ENCODE measurements at places on chromosomes 11 and 22.

DNA sequence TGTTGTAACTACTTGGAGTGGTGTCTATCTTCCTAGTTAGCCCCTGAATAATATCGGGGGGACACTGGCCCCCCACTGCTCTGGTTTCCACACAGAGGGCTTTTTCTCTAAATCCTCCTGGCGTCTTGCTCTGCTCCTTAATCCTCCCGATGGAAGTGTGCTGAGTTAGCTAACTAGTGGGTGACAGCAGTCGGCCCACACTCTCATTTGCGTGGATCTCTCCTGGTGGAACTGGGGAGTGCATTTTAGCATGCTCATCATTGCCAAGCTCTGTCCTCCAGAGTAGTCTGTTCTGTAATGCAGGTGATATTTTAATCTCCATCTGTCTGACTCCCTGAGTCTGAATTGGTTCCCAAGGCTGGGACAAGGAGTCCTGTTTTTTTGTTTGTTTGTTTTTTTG is 46.1 kb upstream of the RASSF10 start:
- no peak for DNase-seq

DNA sequence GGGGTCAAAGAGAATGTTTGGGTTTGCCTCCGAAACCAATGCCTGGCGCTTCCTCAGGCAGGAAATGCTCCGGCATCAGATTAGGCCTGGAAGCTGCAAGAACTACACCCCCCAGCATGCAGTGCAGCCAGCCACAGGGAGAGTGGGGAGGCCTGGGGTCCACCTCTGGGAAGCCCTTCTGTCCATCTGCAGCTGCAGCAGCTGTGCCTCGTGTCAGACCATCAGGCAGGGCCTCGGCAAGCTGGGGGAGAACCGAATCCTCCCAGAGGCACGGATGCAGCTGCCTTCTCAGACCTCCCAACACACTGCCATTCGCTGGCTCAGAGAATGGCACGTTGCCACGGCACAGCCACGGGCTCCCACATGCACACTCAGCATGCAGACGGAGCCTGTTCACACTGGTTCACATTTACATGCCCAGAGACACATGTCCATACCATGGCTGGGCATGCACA is 57.4 kb downstream of the NECTIN1 start:
- DNase-seq = no peak

GRCh38 chr22:32996702-32997101 is 61.5 kb downstream of the SYN3 start:
- DNase-seq = no peak

- DNase-seq = no peak
Observed at GRCh38 chr11:70552167-70553150, 154.1 kb downstream of the CTTN start.

GRCh38 chr11:1546536-1547466 is 25.3 kb downstream of the DUSP8 start:
- no peak for DNase-seq

DNA sequence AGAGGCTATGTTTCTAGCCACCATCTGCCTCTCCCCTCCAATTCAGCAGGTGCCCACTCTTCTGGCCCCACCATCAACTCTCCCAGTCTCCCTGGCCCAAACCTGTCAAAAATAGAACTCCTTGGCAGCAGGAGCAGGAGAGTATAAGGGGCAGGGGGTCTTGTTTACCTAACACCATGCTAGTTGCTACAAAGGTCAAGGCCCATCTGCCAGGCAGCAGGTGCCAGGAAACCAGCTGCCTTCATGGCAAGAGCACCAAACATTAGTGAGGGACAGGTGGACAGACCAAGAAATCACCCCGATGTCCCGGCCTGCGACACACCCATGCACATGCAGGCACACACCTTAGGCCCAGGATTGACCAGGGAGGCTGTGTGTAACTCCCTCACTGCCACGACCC is 387.9 kb downstream of the BUD13 start:
- DNase-seq = no peak

- no peak for DNase-seq
Observed at GRCh38 chr22:39839917-39840510, 53.5 kb downstream of the ENTHD1 start.

- DNase-seq = no peak
Observed at GRCh38 chr11:71325418-71326327, 73.3 kb upstream of the SHANK2 start.

- no peak for DNase-seq
Observed at GRCh38 chr11:116356451-116356850, 416.3 kb downstream of the BUD13 start.

GRCh38 chr11:116955949-116956348 is 118.5 kb upstream of the APOA1 start:
- no peak for DNase-seq

DNA sequence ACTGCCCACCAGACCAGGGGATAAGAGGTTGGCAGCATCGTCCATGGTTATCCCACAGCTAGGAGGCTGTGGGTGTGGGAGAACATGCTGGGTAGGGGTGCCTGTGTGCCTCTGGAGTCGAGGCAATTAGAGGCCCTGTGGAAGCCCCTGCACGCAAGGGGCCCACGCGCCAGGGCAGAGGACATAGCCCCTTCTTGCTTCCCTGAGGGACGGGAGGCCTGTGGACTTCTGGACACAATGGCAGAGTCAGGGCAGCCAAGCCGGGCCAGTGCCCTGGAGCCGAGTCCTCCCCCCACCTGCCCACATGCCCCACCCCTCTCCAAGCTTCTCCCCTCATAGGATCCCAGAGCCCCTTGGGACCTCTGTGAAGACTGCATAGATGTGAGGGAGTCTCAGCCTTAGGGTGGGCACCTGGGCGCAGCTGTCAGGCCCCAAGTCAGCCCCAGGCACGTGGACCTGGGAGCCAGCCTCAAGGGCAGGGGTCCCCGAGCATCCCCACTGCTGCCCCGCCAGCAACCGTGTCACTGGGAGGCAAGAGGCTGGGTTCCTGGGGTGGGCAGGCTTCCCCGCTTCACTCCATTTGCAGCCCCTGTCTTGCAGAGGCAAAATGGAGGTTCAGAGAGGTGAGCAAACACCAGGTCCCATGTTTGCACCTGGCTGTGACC is 52.4 kb downstream of the CDKN1C start:
- no peak for DNase-seq

DNA sequence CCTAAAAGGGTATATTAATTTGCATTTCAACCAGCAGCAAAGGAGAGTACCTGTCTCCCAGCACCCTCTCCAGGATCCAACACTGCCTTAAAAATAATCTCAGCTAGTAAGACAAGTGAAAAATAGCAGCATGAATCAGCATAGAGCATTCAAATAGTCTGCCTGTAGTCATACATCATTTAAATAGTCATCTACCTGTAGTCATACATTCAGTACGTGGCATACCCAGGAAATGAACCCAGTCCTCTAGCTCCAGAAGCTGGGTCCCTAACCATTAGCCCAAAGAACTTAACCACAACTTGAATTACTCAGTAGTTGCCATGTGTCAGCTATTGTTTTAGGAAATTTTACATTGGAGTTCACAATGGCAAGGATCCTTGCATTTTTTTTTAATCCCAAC is 9.3 kb downstream of the TENM4 start:
- DNase-seq = no peak

DNA sequence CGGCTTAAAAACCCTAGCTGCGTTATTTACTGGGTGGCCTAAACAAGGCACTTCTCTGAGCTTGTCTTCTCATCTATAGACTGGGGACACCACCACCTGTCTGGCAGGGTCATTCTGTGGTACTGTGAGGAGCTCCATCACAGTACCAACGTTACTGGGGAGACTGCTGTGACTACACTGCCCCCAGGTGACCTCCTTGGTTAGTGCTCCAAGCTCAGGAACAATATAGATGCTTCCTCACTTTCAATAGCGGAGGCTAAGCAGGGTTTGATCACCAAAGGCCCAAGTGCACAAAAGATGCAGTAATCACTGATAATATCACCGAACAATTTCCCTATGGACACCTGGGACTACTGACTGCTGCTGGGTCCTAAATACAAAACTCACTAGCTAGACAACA is 18.8 kb downstream of the PRPF19 start:
- DNase-seq = no peak

GRCh38 chr11:68677432-68677831 is 6.9 kb upstream of the GAL start:
- DNase-seq = no peak

- no peak for DNase-seq
Observed at GRCh38 chr11:122933416-122933815, 48.2 kb downstream of the BSX start.

GRCh38 chr11:13446444-13446843 is 16.6 kb downstream of the BTBD10 start:
- DNase-seq = no peak

DNA sequence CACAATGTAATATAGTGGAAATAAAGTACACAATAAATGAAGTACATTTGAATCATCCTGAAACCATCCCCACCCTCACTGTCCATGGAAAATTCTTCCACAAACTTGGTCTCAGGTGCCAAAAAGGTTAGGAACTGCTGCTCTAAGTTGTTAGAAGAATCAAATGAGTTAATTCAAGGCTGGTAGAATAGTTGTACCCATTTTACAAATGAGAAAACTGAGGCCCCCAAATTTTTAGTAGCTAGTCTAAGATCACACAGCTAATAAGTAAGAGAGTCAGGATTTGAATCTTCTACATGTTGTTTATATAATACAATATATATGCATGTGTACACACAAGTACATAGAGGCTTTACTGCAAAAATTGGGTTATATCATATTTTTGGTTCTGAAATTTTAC is 43.1 kb downstream of the MIAT start:
- no peak for DNase-seq

DNA sequence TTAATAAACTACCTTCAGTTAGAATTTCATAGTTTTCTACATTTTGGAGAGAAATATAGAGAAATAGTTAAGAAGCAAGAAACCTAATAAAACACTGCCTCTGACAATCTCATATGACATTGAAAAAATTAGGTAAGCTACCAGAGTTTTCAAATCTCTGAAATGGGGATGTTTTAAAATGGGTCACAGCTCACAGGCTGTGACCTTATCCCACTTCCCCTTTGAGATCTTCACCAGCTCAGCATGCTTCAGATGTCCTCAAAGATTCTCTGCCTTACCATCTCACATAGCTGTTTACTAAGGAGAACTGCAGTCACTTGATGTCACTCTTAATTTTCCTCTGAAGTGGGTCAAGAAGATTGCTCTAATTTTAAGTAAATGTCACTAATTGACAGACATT is 717.8 kb downstream of the JRKL start:
- DNase-seq = no peak

DNA sequence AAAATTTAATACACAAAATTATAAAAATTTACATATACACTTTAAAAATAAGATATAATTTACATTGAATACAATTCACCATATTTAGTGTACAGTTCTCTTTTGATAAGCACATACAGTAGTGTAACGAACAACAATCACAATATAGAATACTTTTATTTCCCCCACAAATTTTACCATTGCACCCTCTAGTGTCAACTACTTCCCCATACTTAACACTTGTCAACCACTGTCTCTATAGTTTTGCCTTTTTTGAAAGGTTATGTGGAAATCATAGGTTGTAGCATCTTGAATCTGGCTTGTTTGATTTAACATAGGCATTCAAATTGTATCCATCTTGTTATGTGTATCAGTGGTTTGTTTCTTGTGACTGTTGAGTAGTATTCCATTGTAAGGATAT is 21.3 kb upstream of the PANX1 start:
- DNase-seq = no peak

- no peak for DNase-seq
Observed at GRCh38 chr11:44029977-44030911, 17.5 kb upstream of the ACCSL start.

DNA sequence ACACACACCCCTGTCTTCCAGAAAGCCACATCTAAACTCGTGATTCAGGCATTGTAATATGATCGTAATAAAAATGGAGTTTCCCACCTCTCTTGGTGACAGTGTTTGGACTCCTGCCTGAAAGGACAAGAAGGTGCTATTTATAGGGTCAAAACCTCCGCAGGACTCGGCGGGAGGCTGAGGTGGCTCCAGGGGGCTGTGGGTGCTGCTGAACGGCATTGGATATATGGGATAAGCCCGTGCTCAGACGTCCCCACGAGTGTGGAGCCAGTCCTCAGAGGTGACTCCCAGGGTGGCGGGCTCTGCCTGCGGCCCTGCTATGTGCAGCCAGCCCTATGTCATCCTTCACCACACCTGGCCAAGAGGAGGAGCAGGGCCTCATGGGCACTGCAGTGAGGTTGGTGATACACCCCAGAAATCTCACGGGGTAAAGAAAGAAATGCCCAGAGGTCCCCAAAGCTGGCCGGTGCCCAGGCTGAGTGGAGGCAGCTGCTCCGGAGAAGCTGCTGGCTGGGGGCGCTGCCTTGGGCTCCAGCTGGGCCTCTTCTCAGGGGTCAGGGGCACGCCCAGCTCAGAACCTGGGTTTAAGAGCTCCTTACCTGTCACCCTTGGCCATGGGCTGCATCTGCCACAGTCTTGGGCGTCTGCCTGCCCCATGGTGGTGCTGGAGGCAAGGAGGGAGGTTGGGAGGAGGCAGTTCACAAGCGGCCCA is 5.1 kb upstream of the OSBPL5 start:
- DNase-seq = no peak

- DNase-seq = no peak
Observed at GRCh38 chr11:120554766-120555432, 43.4 kb downstream of the GRIK4 start.

- no peak for DNase-seq
Observed at GRCh38 chr11:58650496-58650895, 28.0 kb downstream of the CNTF start.

DNA sequence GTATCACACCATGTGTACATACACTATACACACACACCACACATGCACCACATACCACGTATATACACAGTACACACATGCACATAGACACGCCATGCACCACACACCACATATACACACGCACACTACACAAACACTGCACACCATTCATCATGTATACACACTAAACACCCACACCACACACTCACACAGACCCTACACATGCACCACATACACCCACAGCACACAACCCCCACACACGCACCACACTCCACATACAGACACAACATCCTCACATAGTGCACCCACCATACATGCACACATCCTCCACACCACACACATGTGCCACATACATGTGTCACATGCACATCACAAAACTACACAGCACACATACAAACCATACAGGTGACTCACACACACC is 397.1 kb downstream of the TBC1D22A start:
- DNase-seq = no peak

DNA sequence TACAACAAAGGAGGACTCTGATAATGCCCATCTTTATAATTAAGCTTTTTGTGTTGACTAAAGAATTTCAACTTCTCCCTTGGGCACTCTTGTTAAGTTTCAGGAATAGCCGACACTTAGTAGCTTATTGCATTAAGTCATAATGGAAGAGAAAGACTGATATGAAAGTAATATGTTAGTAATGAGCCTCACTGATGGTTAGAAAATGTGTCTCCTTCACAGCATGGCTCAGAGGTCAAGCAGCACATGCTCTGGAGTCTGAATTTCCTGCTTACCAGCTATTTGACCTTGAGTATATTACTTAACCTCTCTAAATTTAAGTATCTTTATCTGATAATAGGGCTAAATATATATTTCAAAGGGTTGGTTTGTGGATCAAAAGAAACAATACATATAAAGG is 39.0 kb downstream of the PDGFD start:
- DNase-seq = no peak

DNA sequence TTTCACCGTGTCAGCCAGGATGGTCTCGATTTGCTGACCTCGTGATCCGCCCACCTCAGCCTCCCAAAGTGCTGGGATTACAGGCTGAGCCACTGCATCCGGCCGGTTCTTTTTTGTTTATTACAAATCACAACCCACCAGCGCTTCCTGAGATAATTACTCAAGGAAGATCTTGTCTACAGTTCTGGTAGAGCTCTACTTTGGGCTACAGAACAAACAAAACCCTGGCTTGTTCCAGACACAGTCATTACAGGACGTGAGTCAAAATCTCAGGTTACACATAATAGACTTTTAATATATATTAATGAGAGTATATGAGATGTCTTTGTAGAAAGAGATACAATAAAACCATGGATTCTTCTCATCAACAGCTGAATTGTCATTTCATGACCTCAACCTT is 42.8 kb upstream of the NUP50 start:
- DNase-seq = no peak

All from renal cortex interstitium (tissue), 15 donors.